ENCODE measurements at places on chromosomes 13 and 19. TPM values are rescaled to one million over a fixed set of nuclear protein-coding genes. Genes with fewer than 3 reads are reported as not detected.
A peak's percentile ranks its signal among the peaks of the same experiment; 100 is the strongest.

- no peak overlapping the region for H3K4me3 ChIP-seq
- H3K27me3 ChIP-seq: no peaks in the 10 kb centered on the region
- peak; percentile 64 for DNase-seq
- no peaks in the 10 kb centered on the region for H3K4me1 ChIP-seq
Observed at GRCh38 chr13:100356889-100357288, 231.7 kb downstream of the GGACT start.

DNA sequence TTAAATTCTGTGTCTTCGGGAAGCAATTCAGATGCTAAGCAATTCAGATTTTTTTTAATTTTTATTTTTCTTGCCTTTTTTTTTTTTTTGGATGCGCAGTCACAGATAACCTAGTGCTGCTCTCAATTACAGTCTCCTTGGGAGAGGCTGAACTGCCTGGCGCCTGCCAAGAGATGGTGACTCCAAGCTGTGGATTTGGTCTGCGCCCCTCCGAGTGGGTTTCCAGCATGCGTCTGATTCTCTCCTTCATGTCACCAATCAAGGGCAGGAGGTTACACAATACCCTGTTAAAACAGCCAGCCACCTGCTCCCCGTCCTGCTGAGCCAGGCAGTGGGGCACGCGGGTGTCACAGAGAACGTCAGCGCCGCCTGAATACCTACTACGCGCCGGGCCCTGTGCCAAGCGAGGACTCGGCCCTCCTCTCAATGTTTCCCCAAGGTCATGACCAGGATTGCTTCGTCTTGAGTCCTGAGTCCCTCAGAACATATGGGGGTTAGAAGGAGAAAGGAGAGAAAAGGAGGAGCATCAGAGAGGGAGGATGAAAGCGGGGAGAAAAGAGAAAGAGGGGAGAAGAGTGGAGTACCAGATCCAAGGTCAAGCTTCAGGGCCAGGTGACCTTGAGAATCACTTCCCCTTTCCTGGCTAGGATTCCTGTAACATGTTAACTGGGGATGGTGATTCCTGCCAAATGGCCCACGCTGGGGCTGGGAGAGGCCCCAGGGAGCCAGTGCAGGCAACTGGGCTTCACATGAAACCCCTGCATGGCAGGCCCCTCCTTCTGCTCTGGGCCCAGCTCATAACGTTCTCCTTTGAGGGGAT is 213.6 kb downstream of the URI1 start:
- H3K27me3 ChIP-seq: no peaks in the 10 kb centered on the region
- no peaks in the 10 kb centered on the region for H3K4me1 ChIP-seq
- no peak for DNase-seq
- H3K36me3 ChIP-seq: no peaks in the 10 kb centered on the region
- no peak overlapping the region for H3K4me3 ChIP-seq

GRCh38 chr19:4448147-4448985 is 9.2 kb downstream of the UBXN6 start:
- H3K4me1 ChIP-seq: no peaks in the 10 kb centered on the region
- no peaks in the 10 kb centered on the region for H3K27me3 ChIP-seq
- no peak for DNase-seq
- H3K27ac ChIP-seq: no peak overlapping the region
- peaks cover 77% of the 10 kb centered on the region for H3K36me3 ChIP-seq

GRCh38 chr13:108120302-108120701 is 95.0 kb downstream of the LIG4 start:
- H3K36me3 ChIP-seq: no peaks in the 10 kb centered on the region
- no peak overlapping the region for H3K27ac ChIP-seq
- no peak overlapping the region for H3K4me3 ChIP-seq
- H3K27me3 ChIP-seq: peaks cover 5% of the 10 kb centered on the region
- DNase-seq: no peak
- no peaks in the 10 kb centered on the region for H3K4me1 ChIP-seq

DNA sequence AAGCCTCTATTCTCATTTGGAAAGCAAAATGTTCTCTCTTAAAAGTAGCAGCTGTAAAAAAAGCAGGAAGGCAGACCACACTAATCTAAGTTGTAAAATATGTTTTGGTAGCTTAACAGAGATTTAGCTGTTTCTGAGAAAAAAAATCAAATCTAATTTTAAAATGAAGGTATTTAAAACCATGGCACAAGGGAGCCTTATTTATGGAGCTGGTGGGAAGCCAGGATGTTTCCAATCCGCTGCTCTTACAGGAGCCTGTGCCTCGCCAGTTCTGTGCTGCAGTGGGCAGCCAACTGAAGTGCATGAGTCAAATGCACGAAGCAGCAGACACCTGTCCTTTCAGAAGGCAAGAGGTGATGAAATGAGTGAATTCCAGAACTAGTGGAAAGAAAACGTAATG is 28.2 kb downstream of the GPC6 start:
- no peaks in the 10 kb centered on the region for H3K27me3 ChIP-seq
- H3K27ac ChIP-seq: no peak overlapping the region
- H3K4me1 ChIP-seq: peaks cover 3% of the 10 kb centered on the region
- no peak for DNase-seq

The ZNF442 gene
- total RNA-seq: 3.6 TPM

DNA sequence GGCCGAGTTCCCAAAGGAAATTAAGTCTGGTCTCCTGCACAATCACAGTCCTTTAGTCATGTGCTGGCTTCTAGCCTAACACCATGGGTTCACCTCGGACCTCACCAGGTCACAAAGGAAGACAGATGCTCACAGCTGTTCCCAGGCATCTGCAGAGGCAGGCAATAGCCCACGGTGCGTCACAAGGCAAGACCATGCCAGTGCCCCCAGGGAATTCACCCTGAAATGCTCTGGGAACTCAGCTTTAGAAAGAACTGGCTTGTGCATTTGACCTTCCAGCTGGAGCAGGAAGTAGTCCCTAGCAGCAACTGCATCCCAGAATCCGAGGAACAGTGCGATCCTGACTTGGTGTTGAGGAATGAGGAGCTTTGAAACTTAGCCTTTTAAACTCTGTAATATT is 96.8 kb upstream of the WASF3 start:
- peaks cover 5% of the 10 kb centered on the region for H3K4me1 ChIP-seq
- H3K27me3 ChIP-seq: peaks cover 5% of the 10 kb centered on the region
- H3K4me3 ChIP-seq: no peak overlapping the region
- no peak overlapping the region for H3K27ac ChIP-seq
- H3K36me3 ChIP-seq: no peaks in the 10 kb centered on the region
- peak; percentile 84 for DNase-seq

The SLC17A7 gene
- total RNA-seq: not detected

DNA sequence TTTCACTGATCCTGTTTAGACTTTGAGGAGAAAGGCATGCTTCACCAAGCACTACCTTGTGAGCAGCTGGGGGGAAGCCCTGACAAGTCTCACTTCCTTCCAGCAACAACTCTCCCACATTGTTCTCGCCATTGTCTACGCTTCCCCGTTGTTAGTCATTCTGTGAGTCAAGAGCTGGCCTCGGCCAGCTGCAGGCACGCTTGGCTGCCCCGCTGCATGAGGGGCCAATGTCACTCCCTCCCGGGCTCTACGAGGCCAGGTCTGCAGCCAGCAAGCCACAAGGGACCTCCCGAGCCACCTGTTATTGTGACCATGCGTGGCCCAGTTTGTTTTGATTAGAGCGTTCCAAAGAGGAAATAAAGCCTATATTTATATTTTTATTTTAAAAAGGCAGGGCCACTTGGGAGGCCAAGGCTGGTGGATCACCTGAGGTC is 220.9 kb downstream of the FOXO1 start:
- H3K36me3 ChIP-seq: no peaks in the 10 kb centered on the region
- DNase-seq: no peak
- no peak overlapping the region for H3K27ac ChIP-seq
- no peak overlapping the region for H3K4me3 ChIP-seq
- no peaks in the 10 kb centered on the region for H3K4me1 ChIP-seq

GRCh38 chr13:70960841-70961443 is 852.7 kb upstream of the KLHL1 start:
- no peaks in the 10 kb centered on the region for H3K4me1 ChIP-seq
- H3K36me3 ChIP-seq: no peaks in the 10 kb centered on the region
- H3K4me3 ChIP-seq: no peak overlapping the region
- H3K27ac ChIP-seq: no peak overlapping the region

The MAST1 gene
- 0.28 TPM for total RNA-seq

The MBD3L3 gene
- total RNA-seq: not detected

GRCh38 chr13:111327730-111328573 is 7.5 kb downstream of the TEX29 start:
- peaks cover 6% of the 10 kb centered on the region for H3K27me3 ChIP-seq
- no peak overlapping the region for H3K27ac ChIP-seq
- no peak overlapping the region for H3K4me3 ChIP-seq
- no peaks in the 10 kb centered on the region for H3K4me1 ChIP-seq
- H3K36me3 ChIP-seq: no peaks in the 10 kb centered on the region
- no peak for DNase-seq

The B3GLCT gene
- total RNA-seq: 4.5 TPM

DNA sequence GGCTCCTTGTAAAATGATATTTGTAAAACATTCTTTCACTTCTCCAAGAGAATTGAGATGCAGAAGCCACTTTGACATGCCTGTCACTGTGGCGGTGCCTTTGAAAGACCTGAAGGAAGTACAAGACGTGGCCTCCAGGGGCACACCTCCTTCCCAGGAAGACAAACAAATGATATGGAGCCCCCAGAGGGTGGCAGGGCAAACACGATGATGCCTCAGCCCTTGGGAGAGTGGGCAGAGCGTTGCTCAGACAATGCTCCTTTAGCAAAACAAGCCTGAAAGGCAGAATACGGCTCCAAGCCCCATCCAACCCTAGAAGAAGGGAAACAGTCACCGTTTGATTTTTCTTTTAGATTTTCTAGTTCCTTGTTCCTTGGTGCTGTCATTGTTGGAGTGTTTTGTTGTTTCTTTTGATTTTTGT is 9.2 kb upstream of the ATP12A start:
- no peak for DNase-seq
- H3K4me1 ChIP-seq: no peaks in the 10 kb centered on the region
- H3K27me3 ChIP-seq: peaks cover 13% of the 10 kb centered on the region
- no peak overlapping the region for H3K4me3 ChIP-seq
- no peak overlapping the region for H3K27ac ChIP-seq

DNA sequence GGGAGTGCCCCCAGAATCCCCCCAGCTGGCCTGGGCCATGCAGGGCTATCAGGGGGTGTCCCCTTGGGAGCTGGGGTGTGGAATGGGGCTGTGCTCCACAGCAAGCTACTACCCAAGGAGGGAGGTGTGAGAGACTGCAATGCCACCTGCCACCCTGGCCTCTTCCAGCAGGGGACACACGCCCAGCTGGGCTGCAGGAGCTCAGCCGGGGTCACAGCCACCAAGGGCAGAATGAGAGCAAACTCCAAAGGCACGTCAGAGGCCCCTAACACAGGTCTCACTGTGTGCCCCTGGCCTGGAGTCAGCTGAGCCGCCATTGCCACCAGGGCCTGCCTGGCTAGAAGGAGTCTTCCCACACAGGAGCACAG is 55.5 kb downstream of the MLLT1 start:
- no peak overlapping the region for H3K27ac ChIP-seq
- DNase-seq: no peak
- H3K36me3 ChIP-seq: peaks cover 48% of the 10 kb centered on the region
- peaks cover 14% of the 10 kb centered on the region for H3K4me1 ChIP-seq
- no peaks in the 10 kb centered on the region for H3K27me3 ChIP-seq

GRCh38 chr13:90485436-90485835 is 862.1 kb upstream of the MIR17HG start:
- no peaks in the 10 kb centered on the region for H3K4me1 ChIP-seq
- no peak overlapping the region for H3K4me3 ChIP-seq
- no peaks in the 10 kb centered on the region for H3K36me3 ChIP-seq

- H3K27ac ChIP-seq: no peak overlapping the region
- H3K4me1 ChIP-seq: peaks cover 3% of the 10 kb centered on the region
- no peaks in the 10 kb centered on the region for H3K36me3 ChIP-seq
- H3K4me3 ChIP-seq: no peak overlapping the region
- no peaks in the 10 kb centered on the region for H3K27me3 ChIP-seq
- DNase-seq: no peak
Observed at GRCh38 chr13:47549219-47549752, 451.8 kb downstream of the SUCLA2 start.

GRCh38 chr19:30969591-30969990 is 379.6 kb downstream of the TSHZ3 start:
- H3K4me1 ChIP-seq: no peaks in the 10 kb centered on the region
- no peak for DNase-seq
- no peaks in the 10 kb centered on the region for H3K36me3 ChIP-seq
- H3K27me3 ChIP-seq: no peaks in the 10 kb centered on the region
- no peak overlapping the region for H3K4me3 ChIP-seq

The ARHGAP33 gene
- total RNA-seq: 0.72 TPM

DNA sequence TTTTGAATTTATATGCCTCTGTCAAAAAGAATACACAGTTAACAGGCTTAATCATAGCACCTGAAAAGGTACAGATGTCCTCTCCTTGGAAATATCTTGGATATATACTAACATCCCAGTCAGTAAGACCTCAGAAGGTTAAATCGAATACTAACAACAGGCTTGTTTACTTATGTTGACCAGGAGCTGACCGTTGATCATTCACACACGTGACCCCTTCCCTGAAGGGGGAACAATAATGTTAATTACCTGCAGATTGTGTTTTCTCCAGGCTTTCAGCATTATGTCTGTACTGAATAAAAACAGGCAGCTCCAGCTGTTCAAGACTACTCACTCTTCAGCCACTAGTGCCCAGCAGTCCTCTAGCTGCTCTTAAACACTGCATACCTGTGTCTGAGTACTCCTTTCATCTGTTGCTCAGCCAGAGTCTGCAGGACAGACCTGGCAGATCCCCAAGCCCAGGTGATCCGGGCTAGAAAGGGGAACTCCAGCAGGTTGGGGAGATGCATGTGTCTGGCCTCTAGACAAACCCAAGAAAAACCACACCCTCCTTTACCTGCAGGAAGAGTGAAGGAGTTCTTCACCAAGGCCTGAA is 163.9 kb downstream of the RNF17 start:
- peaks cover 26% of the 10 kb centered on the region for H3K27me3 ChIP-seq
- no peak overlapping the region for H3K27ac ChIP-seq
- no peaks in the 10 kb centered on the region for H3K36me3 ChIP-seq
- H3K4me3 ChIP-seq: no peak overlapping the region

The LGI4 gene
- not detected for total RNA-seq

DNA sequence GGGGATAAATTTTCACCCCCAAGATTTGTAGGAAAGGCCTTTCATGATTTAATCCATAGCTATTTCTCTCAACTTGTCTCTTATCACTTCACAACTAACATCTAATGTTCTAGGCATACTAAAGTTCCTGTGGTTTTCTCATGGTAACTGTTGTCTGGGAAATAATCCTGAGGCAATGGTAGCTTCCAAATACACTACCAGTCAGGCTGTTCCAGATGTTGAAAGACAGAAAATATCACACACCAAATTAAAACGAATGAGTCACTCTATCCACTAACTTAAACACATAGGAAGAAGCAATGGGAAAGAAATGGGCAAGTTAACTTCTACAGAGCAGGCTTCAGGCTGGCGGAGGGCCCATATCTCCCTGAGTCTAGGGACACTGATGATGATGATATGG is 77.7 kb upstream of the MYO16 start:
- no peak for DNase-seq
- no peaks in the 10 kb centered on the region for H3K4me1 ChIP-seq
- H3K36me3 ChIP-seq: no peaks in the 10 kb centered on the region
- H3K27ac ChIP-seq: no peak overlapping the region

- H3K27me3 ChIP-seq: no peaks in the 10 kb centered on the region
- H3K36me3 ChIP-seq: peaks cover 7% of the 10 kb centered on the region
- H3K4me3 ChIP-seq: peak overlapping the region; percentile 55
- peak; percentile 62 for DNase-seq
- peak overlapping the region; percentile 61 for H3K27ac ChIP-seq
Observed at GRCh38 chr19:55115446-55116065, 1.9 kb downstream of the PPP1R12C start.

The CEACAM7 gene
- total RNA-seq: not detected

All from IMR-90 (cell line).